Pons (tissue), 1 donor: ENCODE measurements at places on chromosomes 11 and 22.

DNA sequence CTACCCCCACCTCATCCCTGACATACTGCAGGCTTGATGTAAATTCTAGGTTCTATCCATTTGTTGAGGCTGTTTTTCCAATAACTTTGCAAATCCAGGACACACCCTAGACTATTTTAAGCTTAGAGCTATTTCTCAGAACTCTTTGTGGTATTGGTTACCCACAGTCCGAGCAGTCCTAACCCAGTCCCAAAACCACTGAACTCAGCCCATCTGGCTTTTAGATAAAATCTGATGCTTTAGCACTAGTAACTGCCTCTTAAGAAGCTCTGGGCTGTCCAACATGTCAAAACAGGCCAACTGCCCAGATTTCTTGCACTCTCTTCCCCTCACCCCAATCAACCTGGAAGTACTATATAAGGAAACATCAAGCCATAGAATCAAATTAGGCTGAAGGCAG is 344.4 kb upstream of the CADM1 start:
- DNase-seq: no peak

GRCh38 chr22:44585559-44586350 is 87.7 kb upstream of the RTL6 start:
- no peak for DNase-seq

DNA sequence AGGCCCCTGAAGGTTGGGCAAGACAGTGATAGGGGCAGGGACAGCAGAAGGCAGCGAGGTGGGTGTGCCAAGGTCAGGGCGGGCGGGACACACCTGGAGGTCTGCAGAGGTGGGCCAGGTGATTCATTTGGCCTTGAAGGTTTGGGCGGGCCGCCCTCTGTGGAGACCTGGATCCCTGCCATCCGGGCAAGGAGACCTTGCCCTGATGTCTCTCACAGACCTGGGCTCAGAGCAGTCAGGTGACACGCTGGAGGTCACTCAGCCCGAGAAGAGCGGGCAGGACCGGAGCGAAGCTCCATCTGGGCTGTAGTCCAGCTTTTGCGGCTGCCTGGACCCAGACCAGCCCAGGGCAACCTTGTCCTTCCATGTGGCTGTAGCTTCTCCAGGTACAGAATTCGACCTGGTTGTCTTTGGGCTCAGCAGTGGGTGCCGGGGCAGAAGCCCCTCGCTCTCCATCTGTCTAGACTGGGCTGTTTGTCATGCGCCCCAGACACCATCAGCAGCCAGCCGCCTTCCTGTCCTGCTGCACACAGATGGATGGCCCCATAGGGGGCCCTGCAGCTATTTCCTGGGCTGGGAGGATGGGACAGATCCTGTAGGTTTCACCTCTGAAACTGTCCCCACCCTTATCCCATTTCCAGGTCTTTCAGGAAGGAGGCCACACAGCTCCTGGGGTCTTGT is 3.1 kb downstream of the MRGPRG start:
- no peak for DNase-seq

DNA sequence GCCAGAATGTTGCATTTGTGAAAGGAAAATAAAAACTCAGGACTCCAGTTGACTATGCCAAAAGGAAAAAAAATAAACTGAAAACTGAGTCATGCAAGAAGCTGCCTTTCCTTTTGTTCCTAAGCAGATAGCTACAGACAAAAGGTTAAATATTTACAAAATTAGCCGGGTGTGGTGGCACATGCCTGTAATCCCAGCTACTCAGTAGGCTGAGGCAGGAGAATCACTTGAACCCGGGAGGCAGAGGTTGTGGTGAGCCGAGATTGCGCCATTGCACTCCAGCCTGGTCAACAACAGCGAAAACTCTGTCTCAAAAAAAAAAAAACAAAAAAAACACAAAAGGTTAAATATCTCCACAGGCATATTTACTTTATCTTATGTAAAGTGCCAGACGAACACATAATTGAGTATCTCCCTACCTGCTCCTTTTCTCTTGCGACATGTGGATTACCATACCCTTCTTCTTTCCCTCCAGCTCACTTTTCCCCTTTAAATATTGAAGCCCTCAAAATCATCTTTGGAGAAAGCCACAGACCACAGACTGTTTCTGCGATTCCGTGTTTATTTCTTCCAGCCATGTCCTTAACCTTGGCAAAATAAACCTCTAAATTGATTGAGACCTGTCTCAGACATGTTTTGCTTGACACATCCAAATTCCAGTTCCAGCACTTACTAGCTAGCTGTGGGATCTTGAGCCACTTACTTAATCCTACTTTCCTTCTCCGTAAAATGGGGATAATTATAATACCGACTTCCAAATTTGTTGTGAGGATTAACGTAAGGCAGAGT is 2.3 kb upstream of the SMPD1 start:
- DNase-seq: no peak

DNA sequence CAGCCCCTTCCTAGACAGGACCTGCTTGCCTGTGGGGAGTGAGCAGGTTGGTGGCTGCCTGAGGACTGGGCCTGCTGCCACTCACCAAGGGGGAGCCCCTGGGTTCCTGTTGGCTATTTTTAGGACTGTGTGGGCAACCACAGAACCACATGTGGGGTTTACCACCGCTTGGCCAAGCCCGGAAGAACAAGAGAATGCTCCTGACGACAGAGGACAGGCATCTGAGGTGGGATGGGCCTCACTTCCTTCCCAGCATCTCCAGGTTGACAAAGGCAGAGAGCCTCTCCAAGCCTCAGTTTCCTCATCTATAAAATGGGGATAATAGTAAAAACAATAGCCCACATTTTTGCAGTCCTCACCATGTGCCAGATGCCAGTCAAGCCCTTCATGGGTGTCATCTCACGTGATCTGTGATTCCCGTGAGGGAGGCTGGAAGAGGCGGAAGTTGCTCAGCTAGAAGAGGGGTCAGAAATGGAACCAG is 43.6 kb downstream of the LRRC32 start:
- peak; percentile 35 for DNase-seq

DNA sequence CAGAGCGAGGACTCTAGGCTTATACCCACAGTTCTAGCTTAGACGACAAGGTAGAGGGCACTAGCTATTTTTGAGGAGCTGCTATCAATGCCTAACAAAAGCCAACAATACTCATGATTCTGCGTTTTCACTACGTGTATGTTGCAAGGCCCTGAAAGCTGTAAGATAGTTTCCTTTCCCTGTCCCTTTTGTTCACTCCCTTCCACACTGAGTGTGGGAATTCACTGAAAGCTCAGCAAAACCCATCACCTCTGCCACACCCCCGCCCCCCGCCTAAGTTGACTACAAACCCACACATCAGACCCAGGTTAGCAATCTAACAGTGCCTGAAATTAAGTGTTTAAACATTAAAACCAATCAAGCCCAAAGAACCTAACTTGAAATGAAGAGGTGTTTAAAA is 6.2 kb upstream of the LDLRAD3 start:
- no peak for DNase-seq

DNA sequence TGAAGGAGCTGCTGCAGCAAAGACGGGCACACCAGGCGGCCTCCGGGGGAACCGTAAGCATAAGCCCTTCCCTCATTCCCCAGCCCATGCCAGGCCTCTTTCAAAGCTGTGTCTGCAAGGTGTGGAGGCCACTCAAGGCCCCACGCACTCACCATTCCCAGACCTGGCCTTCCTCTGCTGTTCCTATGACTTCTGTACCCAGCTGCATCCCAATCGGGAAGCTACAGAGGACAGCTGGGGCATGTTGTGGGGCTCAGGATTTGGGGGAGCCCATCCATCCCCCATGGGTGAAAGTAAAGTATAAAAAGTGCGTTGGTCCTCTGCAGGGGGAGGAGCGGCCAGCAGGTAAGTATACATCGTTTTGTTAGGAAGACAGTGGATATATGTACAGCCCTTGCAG is 2.2 kb downstream of the POU2AF3 start:
- DNase-seq: no peak

DNA sequence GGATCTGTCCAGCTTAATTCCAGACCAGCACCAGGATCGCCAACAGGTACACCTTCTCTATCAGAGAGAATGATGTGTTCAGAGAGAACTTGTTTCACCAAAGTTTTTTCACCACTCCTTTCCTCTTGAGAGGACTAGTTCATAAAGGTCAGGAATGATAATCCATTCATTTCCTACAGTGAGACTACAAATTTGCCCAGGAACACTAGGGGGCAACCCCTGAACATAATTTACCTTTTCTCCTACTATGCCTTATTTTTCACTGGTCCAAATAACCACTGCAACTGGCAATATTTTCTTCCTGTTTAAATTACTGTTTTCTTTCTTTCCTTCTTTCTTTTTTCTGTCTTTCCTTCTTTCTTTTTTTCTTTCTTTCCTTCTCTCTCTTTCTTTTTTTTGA is 22.5 kb downstream of the CAVIN3 start:
- no peak for DNase-seq

DNA sequence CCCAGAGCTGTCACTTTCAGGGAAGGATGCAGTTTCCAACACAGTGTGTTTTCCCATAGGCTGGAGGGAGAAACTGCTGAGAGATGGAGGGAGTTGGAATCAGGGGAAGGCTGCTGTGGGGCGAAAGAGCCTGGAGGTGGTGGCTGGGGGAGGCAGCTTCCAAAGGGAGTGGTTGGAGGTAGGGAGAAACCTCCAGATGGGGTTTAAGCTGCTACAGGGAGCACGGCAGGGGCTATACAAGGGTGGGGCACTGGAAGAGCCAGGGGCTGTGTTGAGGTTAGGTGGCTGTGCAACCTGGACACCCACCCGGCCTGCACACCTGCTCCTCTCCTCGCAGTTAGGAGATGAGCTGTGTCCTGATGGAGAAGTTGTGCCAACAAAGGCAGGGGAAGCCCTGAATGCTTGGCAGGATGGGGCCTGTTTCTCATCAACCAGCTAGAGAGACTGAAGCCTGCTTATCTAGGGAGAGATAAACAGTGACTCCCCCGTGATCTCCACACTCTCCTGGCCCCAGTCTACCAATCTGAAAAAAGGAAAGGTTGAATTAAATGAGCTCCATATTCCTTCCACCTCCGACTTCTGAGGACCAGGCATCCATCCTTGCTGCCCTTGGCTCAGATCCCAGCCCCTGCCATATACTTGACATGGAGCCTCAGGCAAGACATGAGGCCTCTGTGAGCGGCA is 3.6 kb upstream of the SLCO2B1 start:
- DNase-seq: no peak

DNA sequence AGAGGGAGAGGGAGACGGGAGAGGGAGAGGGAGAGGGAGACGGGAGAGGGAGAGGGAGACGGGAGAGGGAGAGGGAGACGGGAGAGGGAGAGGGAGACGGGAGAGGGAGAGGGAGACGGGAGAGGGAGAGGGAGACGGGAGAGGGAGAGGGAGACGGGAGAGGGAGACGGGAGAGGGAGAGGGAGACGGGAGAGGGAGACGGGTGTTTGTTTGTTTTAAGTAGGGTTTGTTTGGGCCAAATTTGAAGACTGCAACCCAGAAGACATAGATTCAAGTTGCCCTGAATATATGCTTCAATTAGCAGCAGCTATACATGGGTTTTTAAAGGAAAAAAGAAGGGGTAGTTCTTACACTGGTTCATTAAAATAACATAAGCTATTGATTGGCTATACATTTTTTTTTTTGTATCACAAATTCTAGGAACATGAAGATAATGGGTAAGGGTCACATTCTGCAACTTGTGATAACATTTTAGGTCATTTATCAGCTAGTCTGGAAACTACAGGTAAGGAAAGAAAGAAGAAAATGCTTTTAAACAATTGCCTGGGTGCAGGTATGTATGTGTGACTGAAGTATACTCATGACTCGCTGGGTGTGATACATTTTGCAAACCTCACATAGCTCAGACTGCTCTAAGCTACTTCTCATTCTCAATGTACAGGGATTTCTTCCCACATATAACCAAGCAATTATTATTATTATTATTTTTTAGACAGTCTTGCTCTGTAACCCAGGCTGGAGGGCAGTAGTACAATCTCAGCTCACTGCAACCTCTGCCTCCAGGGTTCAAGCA is 67.3 kb downstream of the MCHR1 start:
- no peak for DNase-seq

DNA sequence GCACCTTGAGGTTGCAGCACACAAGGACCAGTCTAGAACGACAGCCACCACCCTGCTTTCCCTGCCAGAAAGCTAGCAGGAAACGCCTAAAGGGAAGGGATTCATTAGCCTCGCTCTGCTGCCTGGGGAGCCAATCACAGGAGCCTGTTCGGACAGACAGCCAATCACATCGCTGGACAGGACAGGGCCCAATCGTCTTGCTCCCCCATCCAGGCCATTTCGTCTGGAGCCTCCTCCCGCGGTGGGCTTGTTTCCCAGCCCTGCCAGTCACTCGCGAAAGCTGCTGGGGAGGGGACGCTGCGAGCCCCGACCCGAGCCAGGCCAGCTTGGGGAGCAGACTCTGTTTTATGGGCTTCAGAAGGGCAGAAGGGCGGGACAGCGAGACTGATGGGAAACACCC is 79.8 kb upstream of the NCAM1 start:
- DNase-seq: peak; percentile 97
